ENCODE measurements at places on chromosomes 2 and 18. TPM values are rescaled to one million over a fixed set of nuclear protein-coding genes. Genes with fewer than 3 reads are reported as not detected.

Gene CCBE1
- total RNA-seq: 8.0 TPM

Gene MOCOS
- total RNA-seq: 5.3 TPM

Gene ASAP2
- 14.5 TPM for total RNA-seq

Gene ICOS
- total RNA-seq: 0.07 TPM

Gene NOSTRIN
- not detected for total RNA-seq

Gene SPDYA
- 0.30 TPM for total RNA-seq

Gene SOX11
- total RNA-seq: 24.8 TPM

Gene ALPG
- 0.94 TPM for total RNA-seq

Gene ERLEC1
- total RNA-seq: 25.9 TPM

Gene IL36G
- total RNA-seq: 0.32 TPM

Gene FBXO15
- 0.96 TPM for total RNA-seq

Gene TPO
- total RNA-seq: not detected

Gene TUBA3D
- total RNA-seq: 0.25 TPM

Gene SP100
- total RNA-seq: 0.62 TPM

Gene CDK15
- total RNA-seq: not detected

Gene ASB18
- total RNA-seq: not detected
